ENCODE measurements at places on chromosomes 6 and 20.

GRCh38 chr20:44309763-44310663 is 989 bp downstream of the FITM2 start:
- DNase-seq = peak; percentile 39

DNA sequence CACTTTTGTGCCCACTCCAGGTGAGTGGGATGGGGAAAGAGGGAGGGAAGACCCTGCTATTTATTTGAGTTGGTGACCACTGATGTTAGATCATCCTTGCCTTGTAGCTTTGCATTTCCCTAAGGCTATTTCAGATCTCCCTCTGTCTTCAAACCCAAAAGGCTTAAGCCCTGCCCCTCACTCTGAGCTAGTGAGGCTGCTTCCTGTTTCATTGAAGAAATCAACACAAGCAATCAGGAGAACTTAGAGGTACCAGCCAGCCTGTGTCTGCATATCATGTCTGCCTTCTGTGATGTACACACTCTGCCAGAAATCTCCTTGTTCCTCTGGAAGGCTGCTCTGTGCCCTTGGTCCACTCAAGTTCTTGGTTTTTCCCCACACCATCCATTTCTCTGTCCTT is 135.3 kb downstream of the ARID1B start:
- peak; percentile 17 for DNase-seq

DNA sequence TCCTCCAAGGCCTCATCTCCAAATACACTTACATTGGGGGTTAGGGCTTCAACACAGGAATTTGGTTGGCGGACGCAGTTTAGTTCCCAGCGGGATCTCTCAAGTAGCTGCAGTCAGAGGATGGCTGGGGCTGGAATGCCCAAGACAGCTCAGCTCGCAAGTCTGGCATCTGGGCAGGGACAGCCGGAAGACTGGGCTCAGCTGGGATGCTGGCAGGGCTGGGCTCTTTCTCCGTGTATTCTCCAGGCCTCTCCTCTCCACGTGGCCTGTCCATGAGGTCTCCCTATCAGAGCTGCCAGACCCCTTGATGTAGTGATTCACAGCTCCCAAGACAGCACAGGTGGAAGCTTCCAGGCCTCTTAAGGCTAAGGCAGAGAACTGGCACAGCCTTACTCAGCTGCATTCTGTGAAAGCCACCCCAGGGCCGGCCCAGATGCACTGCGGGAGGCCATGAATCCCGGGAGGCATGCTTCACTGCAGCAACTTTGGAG is 5.0 kb downstream of the FGD2 start:
- DNase-seq = no peak

GRCh38 chr20:23094927-23095326 is 8.8 kb upstream of the CD93 start:
- DNase-seq = peak; percentile 74

DNA sequence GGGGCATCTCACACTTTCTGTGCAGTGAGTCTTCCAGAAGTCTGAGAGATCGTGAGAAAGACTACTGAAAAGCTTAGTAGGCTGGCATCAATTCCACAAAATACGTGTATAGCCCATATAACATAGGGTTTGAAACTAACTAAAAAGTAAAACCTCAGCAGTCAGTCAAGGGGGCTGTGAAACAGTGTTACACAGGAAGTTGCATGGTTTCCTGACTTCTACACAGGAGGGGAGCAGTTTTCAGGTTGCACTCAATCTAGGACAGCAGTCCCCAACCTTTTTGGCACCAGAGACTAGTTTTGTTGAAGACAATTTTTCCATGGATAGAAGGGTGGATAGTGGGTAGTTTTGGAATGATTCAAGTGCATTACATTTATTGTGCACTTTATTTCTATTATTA is 4.7 kb upstream of the LY86 start:
- DNase-seq = no peak

- no peak for DNase-seq
These were observed 163.4 kb upstream of the DEFB112 start for GRCh38 chr6:50213146-50213545.

DNA sequence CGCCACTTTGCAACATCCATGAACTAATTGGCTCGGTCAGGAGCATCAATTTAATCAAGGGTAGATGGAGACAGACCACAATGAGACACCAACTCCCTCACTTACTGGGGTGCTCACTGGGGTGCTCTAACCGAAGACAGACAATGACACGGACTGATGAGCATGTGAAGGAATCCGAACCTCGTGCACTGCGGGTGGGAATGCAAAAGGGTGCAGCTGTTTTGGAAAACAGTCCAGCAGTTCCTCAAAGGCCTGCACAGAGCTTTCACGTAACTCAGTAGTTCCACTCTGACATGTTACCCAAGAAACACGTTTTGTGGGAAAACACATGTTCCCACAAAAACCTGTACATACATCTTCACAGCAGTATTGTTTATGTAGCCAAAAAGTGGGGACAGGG is 26.8 kb downstream of the ANKRD60 start:
- DNase-seq = no peak

GRCh38 chr20:63661959-63662812 is 4.1 kb downstream of the RTEL1 start:
- DNase-seq = no peak

- no peak for DNase-seq
These were observed 108.2 kb downstream of the NRN1 start for GRCh38 chr6:5898563-5898962.

DNA sequence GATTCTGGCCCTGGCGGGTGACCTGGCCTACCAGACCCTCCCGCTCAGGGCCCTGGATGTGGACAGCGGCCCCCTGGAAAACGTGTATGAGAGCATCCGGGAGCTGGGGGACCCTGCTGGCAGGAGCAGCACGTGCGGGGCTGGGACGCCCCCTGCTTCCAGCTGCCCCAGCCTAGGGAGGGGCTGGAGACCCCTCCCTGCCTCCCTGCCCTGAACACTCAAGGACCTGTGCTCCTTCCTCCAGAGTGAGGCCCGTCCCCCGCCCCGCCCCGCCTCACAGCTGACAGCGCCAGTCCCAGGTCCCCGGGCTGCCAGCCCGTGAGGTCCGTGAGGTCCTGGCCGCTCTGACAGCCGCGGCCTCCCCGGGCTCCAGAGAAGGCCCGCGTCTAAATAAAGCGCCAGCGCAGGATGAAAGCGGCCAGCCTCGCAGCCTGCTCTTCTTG is 868 bp upstream of the SLC2A4RG start:
- peak; percentile 30 for DNase-seq

GRCh38 chr6:67391955-67392354 is 1243.1 kb upstream of the ADGRB3 start:
- DNase-seq = no peak

- peak; percentile 75 for DNase-seq
These were observed 59.4 kb upstream of the CITED2 start for GRCh38 chr6:139433631-139434419.

GRCh38 chr20:38203337-38203980 is 38.4 kb upstream of the TGM2 start:
- no peak for DNase-seq

DNA sequence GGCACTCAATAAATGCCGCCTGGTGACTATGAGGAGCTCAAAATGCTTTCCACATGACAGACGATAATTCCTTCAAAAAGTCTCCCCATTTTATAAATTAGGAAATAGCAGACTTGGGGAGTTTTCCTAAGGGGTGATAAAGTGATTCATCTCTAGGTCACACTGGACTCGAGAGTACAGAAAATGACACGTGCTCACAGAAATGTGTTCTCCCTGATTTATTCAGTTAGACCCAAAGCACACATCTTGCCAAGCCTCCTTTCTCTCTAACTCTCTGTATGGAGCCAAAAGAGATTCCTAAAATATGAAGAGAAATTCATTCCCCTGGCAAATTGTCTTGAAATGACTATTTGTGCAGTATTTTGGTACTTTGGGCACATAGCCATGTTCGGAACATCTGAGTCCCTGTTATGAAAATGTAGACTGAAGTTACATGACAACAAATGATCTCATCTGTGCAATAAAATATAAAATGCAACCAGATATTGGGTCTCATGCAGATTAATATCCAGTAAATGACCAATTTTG is 381.1 kb downstream of the TFAP2B start:
- DNase-seq = no peak

DNA sequence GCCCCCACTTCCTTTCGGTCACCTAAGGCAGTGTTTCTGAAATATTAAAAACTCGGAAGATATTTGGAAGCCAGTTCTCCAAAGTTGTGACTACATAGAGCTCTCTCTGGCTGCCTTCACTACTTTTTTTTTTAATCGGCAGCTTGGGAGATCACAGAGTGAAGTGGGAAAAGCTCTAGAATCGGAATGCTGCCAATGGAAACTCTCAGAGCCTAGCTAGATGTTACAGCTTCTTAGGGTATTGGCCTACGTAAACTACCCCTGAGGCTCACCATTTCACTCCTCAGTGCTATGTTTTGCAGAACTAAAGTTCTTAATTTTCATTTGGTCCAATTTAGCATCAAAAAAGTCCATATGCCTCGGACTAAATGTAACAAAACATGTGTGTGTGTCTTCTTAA is 14.5 kb downstream of the SERPINB1 start:
- DNase-seq = no peak

DNA sequence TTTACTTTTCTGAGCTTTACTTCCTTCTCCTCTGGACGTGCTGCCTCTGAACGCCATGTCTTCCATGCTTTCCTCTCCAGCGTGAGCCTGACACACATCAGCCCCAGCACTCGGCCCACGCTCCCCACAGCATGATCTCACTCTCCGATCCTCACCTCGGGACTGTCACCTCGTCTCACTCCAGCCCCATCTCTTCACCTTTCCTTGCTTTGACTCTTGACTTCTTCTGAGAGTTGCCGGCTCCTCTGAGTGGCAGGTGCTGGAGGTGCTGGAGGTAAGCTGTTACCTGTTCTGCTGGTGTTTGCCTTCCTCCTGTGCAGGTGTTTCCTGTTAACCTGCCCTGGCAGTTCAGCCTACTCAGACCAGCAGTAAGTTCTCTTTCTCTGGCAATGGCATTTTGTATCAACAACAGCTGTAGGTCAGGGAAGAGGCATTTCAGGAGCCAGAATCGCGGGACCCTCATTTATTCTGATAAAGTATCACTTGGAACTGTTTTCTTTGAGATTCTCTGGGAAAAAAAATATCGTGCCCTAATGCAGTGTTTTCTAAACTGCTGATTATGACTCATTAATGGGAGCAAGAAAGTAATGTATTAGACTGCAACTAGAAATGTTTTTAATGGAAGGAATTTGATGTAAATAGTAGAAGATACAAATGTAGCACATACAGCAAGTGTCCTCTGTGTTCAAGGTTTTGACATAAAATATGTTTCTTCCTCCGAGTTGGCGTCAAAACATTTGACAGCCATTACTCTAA is 106.5 kb downstream of the ARID1B start:
- peak; percentile 67 for DNase-seq

Data from suppressor macrophage treated with lipopolysaccharide for 4 hours (primary cell).